Activated T-cell treated with anti-CD3 and anti-CD28 coated beads, Interleukin-2, amount 50 U/mL, for 24 hours (primary cell): ENCODE measurements at places on chromosomes 5 and 9.
A peak's percentile ranks its signal among the peaks of the same experiment; 100 is the strongest.

- peak overlapping the region; percentile 87 for H3K27ac ChIP-seq
- H3K4me3 ChIP-seq = peak overlapping the region; percentile 28
- DNase-seq = no peak
- H3K27me3 ChIP-seq = no peaks in the 10 kb centered on the region
- H3K36me3 ChIP-seq = peaks cover 13% of the 10 kb centered on the region
Observed at GRCh38 chr9:3403315-3403714, 122.5 kb downstream of the RFX3 start.

DNA sequence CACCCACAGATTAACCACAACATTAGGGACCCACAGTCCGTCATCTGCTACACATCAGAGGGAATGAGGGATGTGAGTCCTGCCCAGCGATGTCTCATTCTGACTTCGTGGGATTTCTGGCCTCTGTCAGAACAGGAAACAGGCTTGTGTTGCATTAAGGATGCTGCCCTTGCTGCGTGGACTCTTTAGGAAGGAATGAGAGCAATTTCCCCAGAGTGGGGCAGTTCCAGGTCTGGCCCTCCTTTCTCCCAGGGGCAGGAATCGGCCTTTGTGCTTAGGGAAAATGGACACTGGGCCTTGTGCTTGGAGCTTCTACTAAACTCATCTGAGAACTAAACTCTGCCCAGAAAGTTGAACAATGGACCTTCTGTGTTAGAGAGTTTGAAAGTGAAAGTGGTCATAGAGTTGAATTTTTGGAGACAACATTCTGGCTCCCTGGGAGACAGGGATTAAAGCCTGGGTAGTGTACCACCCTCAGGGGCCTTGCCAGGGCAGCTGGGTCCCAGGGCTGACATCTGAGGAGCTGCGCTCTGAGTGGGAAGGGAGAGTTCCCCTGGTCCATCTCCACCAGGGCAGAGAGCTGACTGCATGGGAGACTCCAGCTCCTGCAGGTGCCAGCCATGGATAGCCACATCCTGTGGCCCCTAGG is 37.8 kb upstream of the S1PR3 start:
- DNase-seq = no peak
- no peak overlapping the region for H3K27ac ChIP-seq
- H3K36me3 ChIP-seq = no peaks in the 10 kb centered on the region
- H3K4me3 ChIP-seq = no peak overlapping the region

GRCh38 chr9:90301277-90301653 is 341.4 kb downstream of the DIRAS2 start:
- H3K4me3 ChIP-seq = no peak overlapping the region
- H3K4me1 ChIP-seq = no peaks in the 10 kb centered on the region
- DNase-seq = no peak

- DNase-seq = no peak
- peaks cover 3% of the 10 kb centered on the region for H3K27me3 ChIP-seq
Observed at GRCh38 chr5:68795190-68795589, 298.6 kb upstream of the SLC30A5 start.

DNA sequence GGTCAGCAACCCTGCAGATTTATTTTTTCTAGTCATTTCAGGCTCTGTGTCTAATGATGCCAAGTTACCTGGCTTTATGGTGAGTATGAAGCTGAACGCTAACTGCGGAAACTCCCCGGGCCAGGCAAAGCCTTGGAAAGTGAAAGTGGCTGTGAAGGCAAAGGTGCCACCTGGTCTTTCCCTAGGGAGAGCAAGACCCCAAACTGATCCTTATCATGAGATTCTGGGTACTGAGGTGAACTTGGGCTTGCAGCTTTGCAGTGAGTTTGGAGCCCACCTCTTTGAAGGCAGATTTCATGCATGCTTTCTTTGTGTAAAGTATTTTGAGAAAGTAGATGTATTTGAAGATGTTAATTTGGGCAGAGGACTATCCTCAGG is 63.3 kb downstream of the CARTPT start:
- H3K36me3 ChIP-seq = no peaks in the 10 kb centered on the region
- H3K4me1 ChIP-seq = peaks cover 31% of the 10 kb centered on the region
- H3K27ac ChIP-seq = peak overlapping the region; percentile 75
- DNase-seq = no peak
- H3K27me3 ChIP-seq = peaks cover 7% of the 10 kb centered on the region

DNA sequence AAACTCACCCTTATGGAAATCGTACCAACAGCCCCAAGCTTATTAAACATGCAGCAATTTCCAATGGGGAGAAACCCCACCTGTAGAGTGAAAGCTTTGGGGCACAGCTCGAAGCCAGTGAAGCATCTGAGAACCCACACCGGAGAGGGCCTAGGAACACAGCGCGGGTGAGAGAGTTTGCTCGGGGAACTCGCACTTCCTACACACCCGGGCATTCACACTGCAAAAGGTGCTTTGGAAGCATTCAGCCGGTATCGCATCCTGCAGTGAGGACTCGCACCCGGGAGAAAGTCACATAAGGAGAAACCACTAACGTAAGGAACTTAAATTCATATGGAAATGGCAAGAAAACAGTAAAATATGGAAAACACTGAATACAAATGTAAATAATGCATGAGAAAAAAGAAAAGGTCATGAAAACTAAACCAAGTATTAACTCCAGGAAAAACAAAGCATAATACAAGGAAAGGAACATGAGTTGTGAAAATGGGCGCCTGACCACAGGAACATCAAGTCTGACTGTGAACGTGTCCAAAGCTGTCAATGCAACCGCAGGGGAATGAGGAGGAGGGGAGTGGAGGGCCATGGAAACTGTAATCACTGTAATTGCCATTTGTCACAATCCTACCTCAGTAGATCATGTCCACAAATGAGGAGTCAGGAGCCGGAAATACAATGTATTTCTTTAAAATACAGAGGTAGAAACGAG is 28.7 kb downstream of the CAMSAP1 start:
- peak overlapping the region; percentile 26 for H3K27ac ChIP-seq
- H3K27me3 ChIP-seq = no peaks in the 10 kb centered on the region
- peaks cover 42% of the 10 kb centered on the region for H3K4me1 ChIP-seq
- no peak for DNase-seq
